ENCODE measurements at places on chromosomes 1 and 21.
A peak's percentile ranks its signal among the peaks of the same experiment; 100 is the strongest.

DNA sequence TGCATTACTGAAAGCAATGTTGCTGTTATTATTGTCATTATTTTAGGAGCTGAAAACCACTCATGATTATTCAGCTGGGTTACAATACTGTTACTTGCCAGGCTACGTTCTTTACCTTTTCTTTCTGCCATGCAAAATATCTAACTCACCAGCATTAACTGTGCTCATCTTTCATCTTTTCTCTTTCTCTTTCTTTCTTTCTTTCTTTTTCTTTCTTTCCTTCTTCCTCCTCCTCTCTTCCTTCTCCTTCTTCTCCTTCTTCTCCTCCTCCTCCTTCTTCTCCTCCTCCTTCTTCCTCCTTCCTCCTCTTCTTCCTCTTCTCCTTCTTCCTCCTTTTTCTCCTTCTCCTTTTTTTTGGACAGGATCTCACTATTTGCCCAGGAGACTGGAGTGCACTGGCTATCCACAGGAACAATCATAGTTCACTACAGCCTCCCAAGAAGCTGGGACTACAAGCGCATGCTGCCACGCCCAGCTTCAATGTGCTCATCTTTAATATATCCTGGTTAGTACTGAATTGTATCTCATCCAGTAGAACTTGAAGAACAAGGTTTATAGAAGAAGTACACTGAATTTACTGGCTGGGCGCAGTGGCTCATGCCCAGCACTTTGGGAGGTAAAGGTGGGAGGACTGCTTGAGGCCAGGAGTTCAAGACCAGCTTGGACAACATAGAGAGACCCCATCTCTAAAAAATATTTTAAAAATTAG, 6.9 kb upstream of the ZMYM4 start:
- DNase-seq, result no peak

GRCh38 chr1:228684607-228685006, 50.7 kb upstream of the RHOU start:
- no peak for DNase-seq

DNA sequence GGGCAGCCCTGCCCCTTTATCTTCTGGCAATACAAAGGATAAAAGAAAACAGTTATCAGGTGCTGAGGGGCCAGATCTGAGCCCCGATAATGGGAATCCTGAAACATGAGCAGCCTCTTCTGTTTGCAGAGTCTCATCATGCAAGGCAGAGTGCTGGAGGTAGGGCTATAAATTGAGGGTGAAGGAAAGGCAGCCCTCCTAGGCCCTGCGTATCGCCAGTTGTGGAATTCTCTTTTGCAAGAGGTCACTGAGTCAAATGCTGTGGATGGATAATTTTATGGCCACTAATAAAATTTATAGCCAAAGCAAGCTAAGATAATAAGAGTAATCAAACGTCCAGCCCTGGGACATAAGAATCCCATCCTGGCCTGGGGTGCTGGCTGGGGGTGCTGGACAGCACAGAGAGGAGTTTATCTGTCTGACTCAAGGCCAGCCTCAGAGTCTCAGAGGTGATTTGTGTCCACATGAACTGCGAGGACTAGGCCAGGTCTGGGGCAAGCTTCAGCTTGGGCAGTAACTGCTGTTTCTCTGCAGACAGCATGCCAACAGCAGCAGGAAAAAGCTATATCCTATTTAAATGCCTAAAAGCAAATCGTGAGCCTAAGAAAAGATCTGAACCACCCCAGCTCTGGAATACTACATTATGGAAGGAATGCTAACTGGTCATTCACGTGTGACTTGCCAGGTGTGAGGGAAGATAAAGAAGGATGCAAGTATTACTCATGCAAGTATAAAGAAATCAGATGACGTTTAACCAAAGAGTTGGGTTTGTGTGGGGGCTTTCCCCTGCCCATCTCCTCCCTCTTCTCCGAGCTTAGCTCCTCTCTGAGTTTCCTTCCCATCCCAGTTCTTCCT, 254.8 kb downstream of the KIF26B start:
- no peak for DNase-seq

GRCh38 chr1:236748268-236748870, 46.7 kb upstream of the MTR start:
- DNase-seq, result no peak

DNA sequence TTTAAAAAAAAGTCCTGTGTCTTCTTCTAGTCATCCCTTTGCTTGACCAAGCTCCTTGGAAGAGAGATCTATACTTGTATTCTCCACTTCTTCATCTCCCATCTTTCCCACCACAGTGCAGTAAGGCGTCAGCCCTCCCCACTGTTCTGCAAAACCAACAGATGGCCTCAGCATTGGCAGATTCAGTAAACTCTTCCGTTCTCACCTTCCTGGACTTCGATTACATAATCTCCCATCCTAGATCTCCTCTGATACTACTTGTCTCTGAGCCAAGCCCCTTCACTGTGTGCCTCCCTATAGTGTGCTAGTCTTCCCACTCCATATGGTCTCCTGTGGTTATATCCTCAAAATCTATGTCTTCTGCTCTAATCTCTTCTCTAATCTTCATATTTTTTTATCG, 1.6 kb upstream of the COLGALT2 start:
- DNase-seq, result no peak

DNA sequence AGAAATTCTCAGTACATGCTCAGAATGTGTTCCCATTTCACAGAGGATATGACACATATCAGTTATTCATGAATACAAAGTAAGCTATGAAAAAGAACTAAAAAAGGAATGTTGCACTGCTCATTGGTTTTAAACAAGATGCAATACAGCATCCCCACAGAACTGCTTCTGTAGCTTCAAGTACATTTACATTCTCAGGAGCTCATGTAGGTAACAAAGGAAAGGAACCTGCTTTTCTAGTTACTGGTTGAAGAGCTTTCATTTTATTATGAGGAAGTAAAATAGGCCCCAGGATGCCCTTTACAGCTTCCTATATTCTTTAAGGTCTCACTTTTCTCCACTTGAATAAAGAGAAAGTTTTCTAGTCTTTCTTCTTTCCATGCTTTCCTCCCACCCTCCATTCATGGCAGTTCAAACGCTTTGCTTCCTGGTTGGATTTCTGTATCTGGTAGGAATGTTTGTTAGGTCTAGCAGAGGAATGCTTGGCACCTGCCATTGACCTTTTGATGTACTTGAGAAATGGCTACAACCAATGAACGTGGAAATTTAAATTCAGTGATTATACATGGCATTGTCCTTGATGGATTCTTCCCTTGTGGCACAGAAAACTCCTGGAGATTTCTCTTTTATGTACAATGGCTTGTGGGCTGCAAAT, 27.1 kb upstream of the KCNK2 start:
- no peak for DNase-seq

- DNase-seq, result peak; percentile 3
These were observed 352.3 kb upstream of the B3GALT2 start for GRCh38 chr1:193538680-193539079.

DNA sequence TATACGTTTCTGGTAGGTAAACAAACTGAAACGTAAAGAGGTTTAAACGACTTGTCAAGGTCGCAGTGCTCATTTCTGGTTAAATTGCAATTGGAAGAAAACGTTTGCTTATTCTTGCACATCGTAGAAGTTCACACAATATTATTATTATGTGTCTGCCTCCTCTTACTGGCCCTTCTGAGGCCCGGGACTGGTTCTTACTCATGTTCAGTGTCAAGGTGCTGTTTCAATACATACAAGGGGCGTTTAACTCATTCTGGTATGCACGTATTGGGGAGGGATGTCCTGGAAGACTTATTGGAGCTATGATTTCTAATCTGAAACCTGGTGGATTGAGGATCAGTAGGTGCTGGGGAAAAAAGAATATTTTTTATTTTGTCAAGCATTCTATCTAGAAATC, 932 bp downstream of the RPF1 start:
- no peak for DNase-seq

- DNase-seq, result no peak
These were observed 334.0 kb upstream of the PBX1 start for GRCh38 chr1:164225011-164225410.

- DNase-seq, result peak; percentile 63
These were observed 36.6 kb upstream of the OPRD1 start for GRCh38 chr1:28775121-28775942.

GRCh38 chr1:242605521-242605920, 81.0 kb upstream of the PLD5 start:
- no peak for DNase-seq

DNA sequence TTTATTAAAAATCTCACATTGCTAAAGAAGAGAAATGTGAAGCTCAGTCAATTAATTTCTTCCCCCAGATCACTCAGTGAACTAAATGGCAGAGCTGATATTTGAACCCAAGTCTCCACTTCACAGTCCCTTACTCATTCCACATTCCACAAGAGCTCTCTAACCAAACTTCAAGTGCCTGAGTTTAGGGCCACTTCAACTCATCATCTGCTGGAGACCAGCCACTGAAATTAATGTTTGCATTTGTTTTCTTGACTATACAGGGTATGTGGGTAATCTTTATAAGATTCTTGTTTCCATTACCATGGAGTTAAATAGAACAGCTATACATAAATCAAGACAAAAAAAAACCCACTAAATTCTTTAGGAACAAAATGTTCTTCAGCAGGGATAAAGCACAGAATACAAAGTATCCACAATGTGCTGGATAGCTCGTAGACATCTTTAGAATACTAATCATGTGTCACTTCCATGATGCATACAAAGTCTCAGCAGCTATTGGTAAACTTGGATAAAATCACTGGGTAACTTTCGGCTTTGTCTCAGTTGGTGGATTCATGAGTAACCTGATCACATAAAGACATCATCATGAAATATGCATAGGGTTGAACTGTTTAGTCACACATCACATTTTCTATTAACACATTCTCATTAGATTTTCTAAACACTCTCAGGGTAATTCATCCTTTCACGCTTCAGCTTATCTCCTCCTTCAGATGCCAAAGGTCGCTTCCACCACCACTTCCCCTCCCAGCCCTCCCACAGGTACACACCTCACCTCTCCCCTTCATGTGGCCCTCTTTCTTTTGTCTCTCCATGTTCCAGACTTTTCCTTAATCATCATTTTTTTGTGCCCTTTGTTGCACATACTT, 89.8 kb downstream of the LRRC53 start:
- no peak for DNase-seq

GRCh38 chr1:11273595-11274234, 717 bp downstream of the UBIAD1 start:
- no peak for DNase-seq

DNA sequence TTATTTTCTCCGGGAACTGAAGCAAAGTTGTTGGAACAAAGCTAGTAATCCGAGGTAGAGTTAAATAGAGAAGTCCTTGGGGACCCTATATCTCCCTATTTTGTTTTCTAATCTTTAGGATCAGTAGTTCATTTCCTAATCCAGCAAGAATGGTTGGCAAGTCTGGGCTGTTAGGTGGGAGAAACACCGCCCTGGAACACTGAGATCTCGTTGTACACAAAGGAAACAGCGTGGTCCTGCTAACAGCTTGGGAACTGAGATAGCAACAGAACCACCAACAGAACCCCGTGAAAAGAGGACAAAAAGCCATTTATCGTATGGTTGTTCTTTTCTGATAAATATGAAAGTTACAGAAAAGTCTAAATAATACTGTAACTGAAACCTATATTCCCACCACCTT, 121.9 kb upstream of the CDC42BPA start:
- DNase-seq, result no peak

DNA sequence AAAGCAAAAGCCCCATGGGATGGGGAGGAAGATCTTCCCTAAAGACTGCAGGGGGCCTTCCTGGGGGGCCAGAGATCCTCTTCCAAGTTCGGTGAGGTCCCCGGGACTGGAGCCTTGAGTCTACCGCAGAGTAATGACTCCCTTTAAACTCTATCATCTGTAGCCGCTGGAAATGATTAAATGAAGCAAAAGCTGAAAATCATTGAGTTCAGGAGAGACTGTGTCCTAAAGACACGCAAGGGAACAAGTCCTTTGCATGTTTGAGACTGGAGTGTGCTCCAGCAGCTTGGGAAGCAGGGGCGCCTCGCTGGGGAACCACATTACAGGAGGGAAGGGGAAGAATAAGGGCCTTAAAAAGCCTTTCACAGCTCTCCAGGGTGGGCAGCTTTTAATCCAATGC, 70.2 kb downstream of the WDR4 start:
- DNase-seq, result no peak

DNA sequence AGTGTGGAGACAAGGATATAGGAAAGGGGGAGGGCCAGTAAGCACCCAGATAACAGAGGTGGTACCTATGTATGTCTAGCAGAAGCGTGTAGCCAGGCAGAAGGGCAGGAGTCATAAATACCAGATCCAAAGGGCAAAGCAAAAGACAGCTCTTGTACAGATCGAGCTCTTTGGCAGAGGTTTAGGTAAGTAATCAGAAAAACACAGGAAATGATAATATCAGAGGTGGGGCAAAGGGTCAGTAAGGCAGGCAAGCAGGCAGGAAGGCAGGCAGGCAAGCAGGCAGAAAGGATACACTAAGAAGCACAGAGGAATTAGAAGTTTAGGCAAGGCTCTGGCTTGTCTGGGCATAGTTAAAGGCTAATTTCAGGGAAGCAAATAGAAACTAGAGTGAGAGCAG, 22.7 kb upstream of the SLFNL1 start:
- DNase-seq, result no peak

- DNase-seq, result no peak
These were observed 29.3 kb downstream of the XCL2 start for GRCh38 chr1:168514455-168514854.

- DNase-seq, result no peak
These were observed 826 bp upstream of the CA14 start for GRCh38 chr1:150256554-150257341.

DNA sequence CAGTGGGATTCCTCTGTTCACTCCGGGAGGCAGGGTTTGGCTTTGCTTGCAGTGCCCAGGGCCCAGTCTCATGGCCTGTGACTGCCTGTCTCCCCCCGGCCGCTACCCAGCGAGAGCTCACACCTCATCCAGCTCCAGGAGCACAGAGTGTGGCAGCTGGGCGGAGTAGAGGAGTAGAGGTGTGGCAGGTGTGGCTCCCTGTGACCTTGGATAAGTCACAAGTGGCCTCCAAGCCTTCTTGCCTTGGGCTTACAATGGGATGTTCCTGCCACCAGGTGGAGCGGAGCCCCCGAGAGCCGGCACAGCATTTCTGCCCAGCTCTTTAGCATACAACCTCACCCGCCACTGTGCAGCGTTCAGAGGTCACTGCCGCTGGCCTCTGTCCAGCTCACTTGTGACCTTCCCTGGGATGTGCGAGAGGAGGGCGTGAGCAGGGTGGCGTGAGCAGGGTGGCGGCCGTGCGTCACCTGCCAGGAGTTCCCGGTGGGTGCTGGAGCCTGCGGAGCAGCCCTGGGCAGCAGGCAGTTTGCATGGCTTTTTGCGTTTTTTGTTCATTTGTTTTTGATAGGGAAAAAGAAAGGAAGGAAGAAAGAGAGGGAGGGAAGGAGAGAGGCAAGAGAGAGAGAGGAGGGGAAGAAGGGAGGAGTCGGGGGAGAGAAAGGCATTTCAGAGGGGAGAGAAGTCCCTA, 42.4 kb downstream of the CRYAA start:
- DNase-seq, result no peak

- DNase-seq, result no peak
These were observed 88.1 kb downstream of the GPATCH2 start for GRCh38 chr1:217542837-217543236.

GRCh38 chr1:43572538-43572937, 41.9 kb downstream of the PTPRF start:
- no peak for DNase-seq

GRCh38 chr1:231807541-231807940, 181.0 kb downstream of the DISC1 start:
- no peak for DNase-seq

Data from CD4-positive, alpha-beta T cell treated with Interleukin-6 at 100 ng/mL for 8 hours (primary cell).